ENCODE measurements at places on chromosomes 1 and 21.

GRCh38 chr1:156964441-156964840 is 44.0 kb downstream of the LRRC71 start:
- DNase-seq, result no peak

- DNase-seq, result no peak
Observed at GRCh38 chr1:201732351-201732750, 96.6 kb upstream of the IPO9 start.

- DNase-seq, result no peak
Observed at GRCh38 chr1:179380299-179380698, 14.5 kb downstream of the AXDND1 start.

DNA sequence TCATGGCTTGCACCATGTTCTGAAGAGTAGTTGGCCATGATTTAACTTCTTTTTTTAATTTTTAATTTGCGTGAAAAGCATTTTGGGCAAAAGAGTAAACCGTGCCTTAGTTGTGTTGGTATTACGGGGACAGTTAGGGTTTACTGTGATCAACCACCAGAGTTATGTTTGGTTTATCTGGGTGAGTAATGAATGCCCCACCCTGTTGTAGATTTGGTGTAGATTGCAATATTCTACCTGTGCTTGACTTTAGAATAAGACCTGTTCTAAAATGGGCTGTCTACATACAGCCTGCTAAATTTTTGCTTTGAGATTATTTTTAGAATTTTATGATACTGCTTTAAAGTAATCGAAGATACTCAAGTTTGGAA is 1.4 kb downstream of the USP25 start:
- DNase-seq, result no peak

GRCh38 chr1:47521034-47521881 is 83.4 kb downstream of the FOXD2 start:
- no peak for DNase-seq

- no peak for DNase-seq
Observed at GRCh38 chr1:156814571-156815260, 1.9 kb downstream of the SH2D2A start.

DNA sequence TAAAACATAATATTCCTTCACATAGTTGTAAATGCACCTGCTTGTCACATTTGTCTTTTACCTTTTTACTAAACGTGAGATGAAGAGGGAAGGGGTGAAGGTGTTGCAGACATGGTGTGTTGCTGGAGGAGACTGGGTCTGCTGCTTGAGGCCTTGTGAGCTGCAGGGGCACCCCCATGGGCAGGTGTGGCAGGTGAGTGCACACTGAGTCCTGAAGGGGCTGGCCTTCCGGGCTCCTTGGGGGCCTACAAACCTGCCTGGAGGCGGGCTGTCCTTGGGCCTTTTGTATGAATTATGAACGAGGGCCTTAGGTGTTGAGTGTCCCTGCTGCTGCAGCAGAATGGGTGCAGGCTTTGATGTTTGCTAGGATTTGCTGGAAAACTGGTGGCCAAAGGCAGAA is 3.8 kb downstream of the PCNT start:
- no peak for DNase-seq

DNA sequence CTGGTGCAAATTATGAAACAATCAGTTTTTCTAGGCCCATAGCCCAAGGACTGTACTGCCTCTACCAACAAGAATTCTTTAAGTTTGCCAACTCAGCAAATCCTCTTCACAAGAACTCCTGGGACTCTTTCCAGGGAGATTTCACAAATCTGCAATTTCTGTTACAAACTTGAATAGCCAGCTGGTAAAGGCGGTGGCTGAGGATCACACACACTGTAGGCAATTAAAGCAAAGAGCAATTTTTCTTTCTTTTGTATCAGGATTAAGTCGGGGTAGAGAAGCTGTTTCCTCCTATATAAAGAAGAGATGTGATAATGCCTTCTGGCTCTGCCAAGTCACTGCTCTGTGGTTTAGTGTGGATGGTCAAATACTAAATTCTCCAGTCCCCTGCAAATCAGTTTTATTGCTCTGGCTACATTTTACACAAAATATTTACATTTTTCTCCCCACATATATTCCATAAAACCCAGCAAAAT is 1.7 kb downstream of the ALDH9A1 start:
- DNase-seq, result no peak

DNA sequence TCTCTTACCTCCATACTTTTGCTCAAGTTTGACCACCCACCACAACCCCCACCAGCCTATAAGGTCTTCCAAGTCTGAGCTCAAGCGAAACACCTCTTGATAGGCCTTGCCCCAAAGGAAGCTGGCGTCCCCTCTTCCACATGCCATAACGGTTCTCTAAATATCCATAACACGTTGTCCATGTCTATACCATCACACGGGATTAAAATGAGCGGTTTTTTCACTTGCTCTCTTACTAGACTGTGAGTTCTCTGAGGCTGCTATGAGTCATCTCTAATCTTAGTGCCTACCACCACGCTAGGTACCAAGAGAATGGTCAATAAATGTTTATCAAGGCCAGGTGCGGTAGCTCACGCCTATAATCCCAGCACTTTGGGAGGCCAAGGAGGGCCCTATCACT is 41.0 kb downstream of the WASF2 start:
- no peak for DNase-seq

DNA sequence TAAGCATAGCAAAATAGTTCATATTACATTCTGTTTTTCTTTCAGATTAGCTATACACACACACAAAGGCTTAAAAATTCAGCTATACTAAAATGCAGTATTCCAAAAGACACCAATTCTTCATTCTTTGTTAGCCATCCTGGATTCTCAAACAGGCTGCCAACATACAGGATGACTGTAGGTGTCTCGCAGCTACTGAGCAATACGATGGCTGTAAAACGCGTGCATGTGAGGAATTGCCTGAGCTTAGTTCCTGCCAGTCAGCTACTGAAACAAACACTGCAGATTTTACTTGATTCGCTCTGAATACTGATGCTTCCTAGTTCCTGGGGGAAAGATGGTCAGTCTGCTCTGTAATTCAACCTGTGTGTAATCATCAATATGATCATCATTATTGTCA is 24.7 kb upstream of the HMGN1 start:
- no peak for DNase-seq

GRCh38 chr1:151187205-151187604 is 2.8 kb downstream of the VPS72 start:
- DNase-seq, result no peak

Measured in GM12878 (cell line).